ENCODE measurements at places on chromosomes 6 and 20. TPM values are rescaled to one million over a fixed set of nuclear protein-coding genes. Genes with fewer than 3 reads are reported as not detected.

- no peak for DNase-seq
These were observed 424.5 kb downstream of the HTR1B start for GRCh38 chr6:77038807-77039206.

DNA sequence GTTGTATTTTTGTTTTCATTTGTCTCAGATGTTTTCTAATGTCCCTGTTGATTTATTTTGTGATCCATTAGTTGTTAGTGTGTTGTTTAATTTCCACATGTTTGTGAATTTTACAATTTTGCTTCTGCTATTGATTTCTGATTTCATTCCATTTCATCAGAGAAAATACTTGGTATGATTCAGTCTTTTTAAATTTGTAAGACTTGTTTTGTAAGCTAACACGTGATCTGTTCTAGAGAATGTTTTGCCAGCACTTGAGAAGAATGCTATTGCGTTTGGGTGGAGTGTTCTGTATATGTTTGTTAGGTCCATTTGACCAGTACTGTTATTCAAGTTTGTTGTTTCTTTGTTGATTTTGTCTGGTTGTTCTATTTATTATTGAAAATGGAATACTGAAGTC is 53.9 kb downstream of the KIZ start:
- DNase-seq, result no peak

DNA sequence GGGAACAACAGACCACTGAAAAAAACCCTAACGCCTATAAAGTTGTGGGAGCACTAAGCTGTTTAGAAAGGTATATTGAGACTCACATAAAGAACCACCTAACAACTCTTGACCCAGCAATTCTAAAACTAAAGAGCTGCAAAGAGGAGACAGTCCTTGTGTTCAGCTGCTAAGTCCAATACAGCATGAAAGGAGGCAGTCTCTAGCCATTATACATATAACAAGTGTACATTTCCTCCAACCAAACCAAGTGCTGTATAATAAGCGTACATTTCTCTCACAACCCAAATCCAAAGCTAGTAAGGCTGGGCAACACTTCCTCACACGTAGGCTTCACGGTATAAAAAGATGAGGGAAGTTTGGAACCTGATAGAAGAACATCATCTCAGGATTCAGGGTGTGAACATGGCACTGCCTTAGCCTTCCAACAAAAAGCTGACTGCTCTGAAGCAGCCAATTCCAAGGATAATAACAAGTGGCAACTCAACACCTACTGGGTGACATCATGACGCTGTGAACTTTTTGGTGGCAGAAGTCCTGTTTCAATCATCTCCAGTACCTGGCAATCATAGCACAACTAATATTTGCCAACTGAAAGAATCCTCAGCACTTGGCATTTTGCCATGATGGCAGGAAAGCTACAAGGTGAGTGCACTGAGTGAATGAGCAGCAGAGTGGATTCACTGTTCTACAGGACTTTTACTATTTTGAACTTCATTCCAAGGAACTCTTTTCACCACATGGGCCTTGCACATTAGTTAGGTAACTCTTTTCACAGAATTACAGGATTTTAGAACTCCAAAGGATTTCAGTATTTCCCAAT is 16.6 kb downstream of the TBC1D20 start:
- no peak for DNase-seq

Gene PGC
- total RNA-seq, result not detected

GRCh38 chr6:148658681-148659430 is 88.0 kb upstream of the UST start:
- no peak for DNase-seq

- DNase-seq, result no peak
These were observed 142.4 kb downstream of the BCAS1 start for GRCh38 chr20:53927990-53928389.

DNA sequence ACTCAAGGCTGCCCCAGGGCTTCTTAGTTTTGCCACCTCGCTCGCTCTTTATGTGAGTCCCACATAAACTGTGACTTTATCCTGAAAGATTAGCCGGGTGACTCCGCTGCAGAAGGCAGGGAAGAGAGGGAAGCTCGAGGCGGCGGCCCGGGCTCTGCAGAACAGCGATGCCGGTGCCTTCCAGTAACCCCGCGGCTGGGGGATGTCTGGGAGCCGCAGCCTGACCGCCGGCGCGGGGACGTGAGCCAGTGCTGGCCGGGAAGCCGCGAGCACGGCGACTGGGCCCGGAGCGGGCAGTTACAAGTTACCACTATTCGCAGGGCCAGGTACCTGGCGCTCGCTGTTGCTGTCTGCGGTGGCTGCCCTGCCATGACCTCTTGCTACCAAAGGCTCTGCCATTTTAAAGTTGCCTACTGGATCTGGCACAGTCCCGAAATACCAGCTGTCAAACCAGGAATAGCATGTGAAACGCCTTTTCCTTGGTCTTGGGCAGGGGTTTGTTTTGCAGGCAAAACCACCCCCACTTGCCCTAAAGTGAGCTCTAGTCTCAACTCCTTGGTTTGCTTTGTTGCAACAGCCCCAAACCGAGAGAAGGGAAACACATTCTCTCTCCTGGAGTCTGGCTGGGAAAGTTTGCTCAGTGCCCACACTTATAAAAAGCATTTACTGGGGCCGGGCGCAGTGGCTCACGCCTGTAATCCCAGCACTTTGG is 124.0 kb upstream of the SLC2A12 start:
- DNase-seq, result no peak

- DNase-seq, result no peak
These were observed 11.6 kb upstream of the PRND start for GRCh38 chr20:4710106-4710475.

Gene GCM1
- total RNA-seq, result not detected

DNA sequence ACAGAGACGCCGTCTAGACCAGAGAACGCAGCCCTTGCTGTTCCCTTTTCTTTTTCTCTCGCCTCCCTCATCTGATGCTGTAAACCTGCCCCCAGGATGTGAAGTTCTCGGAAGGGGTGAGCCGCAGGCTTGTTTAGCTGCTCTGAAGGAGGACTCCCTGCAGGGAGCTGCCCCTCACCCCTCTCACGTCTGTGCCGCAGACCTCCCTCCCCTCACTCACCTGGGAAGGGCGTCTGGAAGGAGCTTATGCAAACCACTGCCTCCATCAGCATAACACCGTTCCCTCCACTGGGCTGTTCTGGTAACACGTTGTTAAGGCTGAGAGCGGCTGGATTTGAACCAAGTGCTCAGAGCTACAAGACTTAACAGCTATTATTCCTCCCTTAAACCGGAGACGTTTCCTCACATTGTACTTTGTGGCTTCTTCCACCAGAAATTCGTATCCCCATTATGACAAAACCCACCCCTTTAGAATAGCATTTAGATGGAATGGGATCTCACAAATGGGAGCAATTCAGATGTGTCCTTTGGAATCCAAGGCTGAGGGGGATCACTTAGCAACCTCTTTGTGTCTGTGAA is 99.8 kb downstream of the SMOC2 start:
- DNase-seq, result no peak

Measured in naive thymus-derived CD4-positive, alpha-beta T cell (primary cell).